ENCODE measurements at places on chromosomes 13 and 19. TPM values are rescaled to one million over a fixed set of nuclear protein-coding genes. Genes with fewer than 3 reads are reported as not detected.

DNA sequence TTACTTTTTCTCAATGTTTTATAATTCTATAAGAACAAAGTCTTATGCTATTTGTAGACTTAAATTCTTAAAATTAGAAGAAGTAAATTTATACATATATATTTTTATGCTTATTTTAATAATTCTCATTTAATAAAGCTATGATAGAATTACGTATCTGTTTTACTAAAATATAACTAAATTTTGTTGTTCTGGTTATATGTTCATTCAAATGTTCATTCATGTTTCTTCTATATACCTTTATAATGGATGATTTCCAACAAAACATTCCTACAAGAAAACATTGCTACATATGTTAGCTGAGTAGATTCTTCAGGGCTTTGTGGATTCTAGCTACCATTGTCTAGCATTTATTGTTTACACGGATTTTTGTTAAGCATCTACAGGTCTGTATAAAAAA is 634.3 kb upstream of the PCDH20 start:
- no peak for DNase-seq

DNA sequence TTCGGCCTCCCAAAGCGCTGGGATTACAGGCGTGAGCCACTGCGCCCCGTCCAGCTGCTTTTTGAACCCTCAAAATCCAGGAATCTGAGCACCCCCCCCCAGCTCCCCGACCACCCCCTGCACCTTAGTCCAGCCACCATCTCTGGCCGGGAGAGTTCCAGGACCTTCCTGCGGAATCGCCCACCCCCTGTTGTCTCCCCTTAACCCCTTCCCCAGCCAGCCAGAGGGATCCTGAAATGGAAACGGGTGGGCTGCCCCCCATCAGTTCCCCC is 772 bp upstream of the MBD3 start:
- DNase-seq: no peak

- no peak for DNase-seq
Observed at GRCh38 chr19:7873304-7874075, 700 bp downstream of the PRR36 start.

DNA sequence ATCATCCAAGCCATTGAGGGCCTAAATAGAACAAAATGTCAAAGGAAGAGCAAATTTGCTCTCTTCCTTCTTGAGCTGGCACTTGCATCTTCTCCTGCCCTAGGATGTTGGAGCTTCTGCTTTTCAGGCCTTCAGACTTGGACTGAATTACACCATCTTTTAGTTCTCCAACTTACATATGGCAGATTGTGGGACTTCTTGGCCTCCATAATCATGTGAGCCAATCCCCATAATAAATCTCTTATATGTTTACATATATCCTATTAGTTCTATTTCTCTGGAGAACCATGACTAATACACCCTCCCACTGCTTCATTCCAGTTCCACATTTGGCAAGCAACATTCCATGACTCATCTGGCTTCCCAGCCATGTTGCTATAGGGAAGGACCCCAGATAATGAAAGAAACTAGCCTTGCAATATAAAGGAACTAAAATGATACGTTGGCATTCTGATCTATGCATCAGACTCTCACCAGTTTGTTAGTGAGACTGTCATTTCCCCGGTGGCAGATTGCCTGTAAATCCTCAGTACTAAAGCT is 11.0 kb upstream of the ACOD1 start:
- peak; percentile 97 for DNase-seq

DNA sequence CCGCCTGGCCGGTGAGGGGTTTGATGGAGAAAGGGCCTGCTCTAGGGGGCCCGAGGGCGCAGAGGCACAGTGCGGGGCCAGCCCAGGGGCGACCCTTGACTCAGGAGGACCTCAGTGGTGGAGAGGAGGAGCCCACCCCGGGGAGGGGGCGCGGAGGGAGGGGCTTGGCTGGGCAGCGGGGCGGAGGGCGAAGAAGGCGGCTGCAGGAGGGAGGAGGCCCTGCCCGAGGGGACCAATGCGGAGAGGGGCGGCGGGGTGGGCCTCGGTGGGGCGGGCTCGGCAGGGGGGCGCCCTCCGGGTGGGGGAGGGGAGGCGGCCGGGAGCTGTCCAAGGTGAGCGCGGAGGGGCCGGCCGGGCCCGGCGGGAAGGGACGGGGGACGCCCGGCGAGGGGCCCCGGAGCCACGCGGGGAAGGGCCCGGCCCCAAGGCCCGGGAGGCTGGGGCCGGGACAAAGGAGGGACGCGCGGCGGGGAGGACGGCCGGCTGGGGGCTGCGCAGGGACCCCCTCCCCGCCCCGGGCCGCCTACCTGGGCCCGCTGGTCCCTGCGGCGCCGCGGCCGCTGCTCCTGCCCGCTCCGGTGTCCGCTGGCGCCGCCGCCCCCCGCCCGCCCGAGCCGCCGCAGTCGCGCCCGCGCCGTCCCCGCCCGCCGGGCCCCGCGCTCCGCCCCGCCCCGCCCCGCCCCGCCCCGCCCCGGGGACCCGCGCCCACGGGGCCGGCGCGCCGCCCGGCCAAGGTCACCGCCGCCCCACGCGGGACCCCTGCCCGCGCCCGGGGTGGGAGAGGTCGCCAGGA is at the start of gene DIRAS1:
Gene DIRAS1 (minus strand): TSS at position 596 of the 793 bp plus-strand sequence. CDS start 3,566 bp downstream, outside the sequence.
- DNase-seq: no peak

CD37 gene
- not detected for total RNA-seq

- no peak for DNase-seq
Observed at GRCh38 chr13:50078231-50078894, 63.1 kb downstream of the KCNRG start.

GRCh38 chr19:56333506-56333905 is 18.9 kb upstream of the ZSCAN5A start:
- peak; percentile 56 for DNase-seq

HIPK4 gene
- 0.28 TPM for total RNA-seq

SIGLEC5 gene
- not detected for total RNA-seq

GRCh38 chr13:40946485-40946884 is 72.6 kb downstream of the ELF1 start:
- no peak for DNase-seq

DNA sequence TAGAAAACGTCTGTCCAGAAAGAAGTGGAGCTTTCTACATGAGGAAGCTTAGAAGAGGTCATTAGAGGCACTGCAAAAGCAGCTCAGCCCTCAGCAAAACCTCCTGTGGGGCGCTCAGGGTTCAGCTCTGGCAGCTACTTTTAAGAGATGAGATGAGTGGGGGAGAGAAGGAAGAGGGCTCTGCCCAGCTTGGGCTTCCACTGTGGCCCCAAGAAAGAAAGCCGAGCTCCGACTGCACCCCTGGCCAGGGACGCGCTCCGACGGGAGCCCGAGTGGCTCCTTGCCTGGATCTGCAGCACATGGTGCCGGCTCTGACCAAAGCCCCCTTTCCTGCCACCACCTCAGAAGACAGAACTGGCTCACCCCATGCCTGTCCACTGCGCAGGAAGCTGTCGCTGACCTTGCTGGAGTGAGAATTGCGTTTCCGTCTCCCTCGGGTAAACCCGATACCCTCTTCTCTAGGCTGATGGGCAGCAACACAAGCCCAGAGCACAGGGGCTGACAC is 36.4 kb downstream of the NAXD start:
- DNase-seq: no peak

DNA sequence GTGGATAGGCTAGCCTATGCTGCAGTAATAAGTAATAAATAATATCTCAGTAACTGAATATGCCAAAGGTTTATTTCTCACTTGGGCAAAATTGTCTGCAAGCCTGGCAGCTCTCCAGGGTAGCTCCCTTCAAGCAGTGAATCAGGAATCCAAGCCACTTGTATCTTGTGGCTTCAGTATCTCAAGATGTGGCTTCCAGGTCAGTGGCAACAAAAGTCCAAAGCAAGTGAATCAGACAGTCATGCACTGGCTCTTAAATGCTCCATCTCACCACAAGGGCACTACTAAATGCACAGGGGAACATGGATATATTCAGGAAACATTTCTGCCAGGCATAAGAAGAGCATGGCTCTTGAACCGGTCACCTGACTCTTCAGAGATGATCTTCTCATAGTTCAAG is 126.3 kb downstream of the KCTD12 start:
- DNase-seq: peak; percentile 18

GRCh38 chr13:60112771-60113170 is 51.0 kb downstream of the DIAPH3 start:
- peak; percentile 69 for DNase-seq
